ENCODE measurements at places on chromosomes 16 and 17.

GRCh38 chr16:49924078-49924477 lies 68.2 kb upstream of the ZNF423 start:
- no peak for DNase-seq

GRCh38 chr16:21603928-21604327 lies 4.6 kb downstream of the METTL9 start:
- no peak for DNase-seq

- no peak for DNase-seq
Observed at GRCh38 chr17:43718544-43718943, 40.0 kb downstream of the SOST start.

- no peak for DNase-seq
Observed at GRCh38 chr17:65593855-65594845, 32.7 kb upstream of the AXIN2 start.

DNA sequence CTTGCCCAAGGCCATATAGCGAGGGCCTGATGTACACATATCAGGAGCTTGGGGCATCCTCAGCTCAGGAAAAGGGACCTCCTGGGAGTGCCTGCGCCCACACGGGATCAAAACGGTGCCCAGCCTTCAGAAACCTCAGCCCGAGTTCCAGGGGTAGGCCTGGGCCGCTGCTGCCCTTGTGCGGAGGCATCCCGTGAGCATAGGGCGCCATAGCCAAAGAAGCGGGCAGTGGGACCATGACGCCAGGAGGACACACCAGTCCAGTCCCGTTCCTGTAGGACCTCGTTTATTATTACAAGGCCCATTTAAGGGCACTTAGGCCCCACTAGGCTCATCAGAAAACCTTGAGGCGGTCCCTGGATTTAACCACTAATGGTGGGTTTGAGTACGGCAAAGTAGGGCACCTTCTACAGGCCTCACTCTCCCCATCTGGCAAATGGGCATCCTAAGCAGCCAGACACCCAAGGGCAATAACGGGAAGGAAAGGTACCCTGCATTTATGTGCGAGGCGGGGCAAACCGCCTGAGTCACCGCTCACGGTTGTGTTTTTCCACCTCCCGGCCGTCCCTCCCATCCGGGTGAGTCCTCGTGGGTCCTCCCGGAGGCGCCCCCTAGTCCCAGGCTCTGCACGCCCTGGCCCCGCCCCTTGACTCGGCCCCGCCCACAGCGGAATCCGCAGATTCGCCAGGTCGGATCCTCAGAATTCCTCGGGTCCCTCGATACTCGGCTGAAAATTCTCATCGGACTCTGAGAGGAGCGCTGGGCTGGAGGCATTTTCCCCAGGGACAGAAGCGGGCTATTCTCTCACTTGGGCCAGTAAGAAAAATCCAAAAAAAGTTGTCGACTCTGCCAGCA lies 726 bp upstream of the SETD1A start:
- peak; percentile 47 for DNase-seq

GRCh38 chr17:44610331-44610730 lies 45.9 kb upstream of the MEIOC start:
- DNase-seq, result no peak

GRCh38 chr17:61416211-61416539 lies 16.5 kb downstream of the TBX2 start:
- DNase-seq, result no peak

DNA sequence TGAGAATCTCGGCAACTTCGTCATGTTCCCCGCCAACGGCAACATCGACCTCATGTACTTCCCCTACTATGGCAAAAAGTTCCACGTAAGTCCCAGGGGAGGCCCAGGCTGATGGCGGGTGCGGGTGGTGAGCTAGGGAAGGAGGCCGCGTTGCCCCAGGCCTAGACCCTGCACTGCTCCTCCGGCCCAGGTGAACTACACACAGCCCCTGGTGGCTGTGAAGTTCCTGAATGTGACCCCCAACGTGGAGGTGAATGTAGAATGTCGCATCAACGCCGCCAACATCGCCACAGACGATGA lies 4.8 kb downstream of the ATP1B2 start:
- no peak for DNase-seq

- DNase-seq, result no peak
Observed at GRCh38 chr17:66444031-66444430, 141.6 kb downstream of the PRKCA start.

GRCh38 chr17:41481036-41481435 lies at the start of gene KRT35:
Gene KRT35, minus strand, starts transcription at chr17:41481151. Its CDS starts 54 bp downstream, at chr17:41481097.
- no peak for DNase-seq

DNA sequence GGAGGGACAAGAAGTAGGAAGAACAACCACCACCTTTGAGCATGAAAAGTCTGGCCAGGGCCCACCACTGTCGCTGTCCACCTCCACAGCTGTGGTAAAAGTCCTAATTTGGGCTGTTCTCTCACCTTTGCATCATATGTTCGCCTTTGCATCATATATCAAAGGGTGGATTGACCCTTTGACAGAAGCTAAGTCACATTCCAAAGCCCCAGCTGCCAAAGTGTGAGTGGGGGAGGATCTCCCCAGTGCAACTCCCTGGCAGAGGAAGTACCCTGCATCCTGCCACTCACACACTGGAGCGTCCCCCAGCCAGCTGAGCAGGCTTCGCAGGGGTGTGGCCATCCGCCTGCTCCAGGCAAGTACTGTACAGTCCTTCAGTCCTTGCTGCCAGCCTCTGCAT lies 12.7 kb upstream of the SPECC1 start:
- DNase-seq, result no peak

GRCh38 chr16:80092681-80093080 lies 448.1 kb upstream of the DYNLRB2 start:
- DNase-seq, result no peak

DNA sequence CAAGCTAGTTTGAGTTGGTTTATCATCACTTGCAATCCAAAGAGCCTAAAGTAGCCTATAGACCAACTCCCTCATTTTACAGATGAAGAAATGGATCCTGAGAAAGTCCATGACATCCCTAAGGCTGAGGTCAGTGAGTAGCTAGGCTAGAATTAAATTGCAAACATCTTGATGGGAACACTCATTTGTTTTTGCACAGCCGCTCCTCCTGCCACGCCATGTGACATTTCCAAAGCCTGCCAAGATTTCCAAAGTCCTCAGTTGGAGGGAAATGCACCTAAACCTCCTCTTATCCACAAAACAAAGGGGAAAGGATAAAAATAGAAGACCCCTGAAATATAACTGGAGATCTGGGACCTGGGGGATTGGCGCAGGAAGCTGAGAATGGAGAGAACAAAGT lies 15.0 kb downstream of the TMEM92 start:
- no peak for DNase-seq

- no peak for DNase-seq
Observed at GRCh38 chr17:55117164-55117563, 147.6 kb upstream of the HLF start.

- peak; percentile 21 for DNase-seq
Observed at GRCh38 chr16:79838496-79839259, 238.1 kb upstream of the MAF start.

- no peak for DNase-seq
Observed at GRCh38 chr16:88747588-88748301, 37.3 kb downstream of the PIEZO1 start.

GRCh38 chr16:72800524-72801161 lies 247.3 kb downstream of the ZFHX3 start:
- no peak for DNase-seq
